ENCODE measurements at places on chromosomes 7 and 10. TPM values are rescaled to one million over a fixed set of nuclear protein-coding genes. Genes with fewer than 3 reads are reported as not detected.

The C7orf57 gene
- 0.26 TPM for total RNA-seq

The KNDC1 gene
- 1.1 TPM for total RNA-seq

The ZNF479 gene
- not detected for total RNA-seq

The AHCYL2 gene
- total RNA-seq = 3.9 TPM

The LAMB4 gene
- not detected for total RNA-seq

The ATP6V1F gene
- total RNA-seq = 168 TPM

The PRXL2A gene
- 92.2 TPM for total RNA-seq

The MINDY4 gene
- 4.0 TPM for total RNA-seq

The LBX1 gene
- total RNA-seq = not detected

The AGBL3 gene
- total RNA-seq = 0.81 TPM

The OR2A42 gene
- total RNA-seq = not detected

The ERVW-1 gene
- not detected for total RNA-seq

The SPAG6 gene
- not detected for total RNA-seq

The SAP25 gene
- total RNA-seq = not detected

The SPDYE16 gene
- total RNA-seq = not detected

The UCMA gene
- total RNA-seq = not detected

The GNAT3 gene
- not detected for total RNA-seq

The UNCX gene
- not detected for total RNA-seq

The SPDYE2B gene
- not detected for total RNA-seq

The TRIM73 gene
- total RNA-seq = 2.4 TPM

The SHTN1 gene
- 5.8 TPM for total RNA-seq

The AKR1C1 gene
- 7,564 TPM for total RNA-seq

The SNX13 gene
- total RNA-seq = 9.8 TPM
